ENCODE measurements at places on chromosomes 16 and 17.

DNA sequence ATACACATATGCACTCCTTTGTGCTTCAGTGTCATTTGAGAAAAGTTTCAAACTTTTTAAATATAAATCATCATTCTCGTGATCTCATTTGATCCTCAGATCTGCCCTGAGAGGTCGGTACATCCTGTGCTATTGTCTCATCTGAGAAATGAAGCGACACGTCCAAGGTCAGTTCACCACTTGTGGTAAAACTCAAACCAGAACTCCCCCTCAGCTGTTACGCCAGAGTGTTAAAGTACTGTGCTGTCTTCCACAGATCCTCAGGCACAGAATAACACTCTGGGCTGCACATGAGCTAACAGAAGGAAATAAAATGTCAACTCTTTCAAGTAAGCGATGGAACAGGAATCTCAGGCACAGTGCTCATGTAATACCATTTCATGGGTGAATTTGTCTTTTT lies 31.4 kb downstream of the ANKFN1 start:
- DNase-seq = no peak

DNA sequence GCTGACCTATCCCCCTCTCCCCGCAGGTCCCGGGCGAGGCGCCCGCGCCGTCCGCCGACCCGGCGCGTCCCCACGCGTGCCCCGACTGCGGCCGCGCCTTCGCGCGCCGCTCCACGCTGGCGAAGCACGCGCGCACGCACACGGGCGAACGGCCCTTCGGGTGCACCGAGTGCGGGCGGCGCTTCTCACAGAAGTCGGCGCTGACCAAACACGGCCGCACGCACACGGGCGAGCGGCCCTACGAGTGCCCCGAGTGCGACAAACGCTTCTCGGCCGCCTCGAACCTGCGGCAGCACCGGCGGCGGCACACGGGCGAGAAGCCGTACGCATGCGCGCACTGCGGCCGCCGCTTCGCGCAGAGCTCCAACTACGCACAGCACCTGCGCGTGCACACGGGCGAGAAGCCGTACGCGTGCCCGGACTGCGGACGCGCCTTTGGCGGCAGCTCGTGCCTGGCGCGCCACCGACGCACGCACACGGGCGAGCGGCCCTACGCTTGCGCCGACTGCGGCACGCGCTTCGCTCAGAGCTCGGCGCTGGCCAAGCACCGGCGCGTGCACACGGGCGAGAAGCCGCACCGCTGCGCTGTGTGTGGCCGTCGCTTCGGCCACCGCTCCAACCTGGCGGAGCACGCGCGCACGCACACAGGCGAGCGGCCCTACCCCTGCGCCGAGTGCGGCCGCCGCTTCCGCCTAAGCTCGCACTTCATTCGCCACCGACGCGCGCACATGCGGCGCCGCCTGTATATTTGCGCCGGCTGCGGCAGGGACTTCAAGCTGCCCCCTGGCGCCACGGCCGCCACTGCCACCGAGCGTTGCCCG lies 10.3 kb downstream of the ZNF771 start:
- DNase-seq = no peak

DNA sequence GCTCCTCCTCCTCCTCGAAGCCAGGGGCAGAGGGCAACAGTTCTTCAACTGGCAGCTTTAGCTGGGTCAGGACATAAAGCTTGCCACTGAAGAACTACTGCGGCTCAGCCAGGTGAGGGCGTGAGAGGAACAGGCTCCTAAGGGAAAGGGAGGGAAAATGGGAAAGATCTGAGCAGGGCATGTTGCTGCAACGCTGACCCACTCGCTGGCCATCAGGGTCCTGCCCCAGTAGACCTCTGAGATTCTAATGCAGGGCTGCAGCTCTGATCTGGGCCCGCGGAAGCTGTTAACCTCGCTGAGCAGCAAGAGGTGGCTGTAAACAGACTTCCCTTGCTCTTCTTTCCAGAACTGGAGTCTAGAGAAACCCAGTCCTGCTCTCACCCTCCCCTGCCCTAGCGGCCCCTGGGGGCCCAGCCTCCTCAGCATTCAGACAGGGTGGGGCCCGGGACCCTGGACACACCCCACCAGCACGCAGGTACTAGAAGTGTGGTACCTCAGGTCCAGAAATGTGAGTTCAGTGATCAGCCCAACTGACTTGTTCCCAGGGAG lies 3.8 kb upstream of the TLCD2 start:
- DNase-seq = no peak

GRCh38 chr16:75236232-75236631 lies 15.2 kb downstream of the BCAR1 start:
- no peak for DNase-seq

DNA sequence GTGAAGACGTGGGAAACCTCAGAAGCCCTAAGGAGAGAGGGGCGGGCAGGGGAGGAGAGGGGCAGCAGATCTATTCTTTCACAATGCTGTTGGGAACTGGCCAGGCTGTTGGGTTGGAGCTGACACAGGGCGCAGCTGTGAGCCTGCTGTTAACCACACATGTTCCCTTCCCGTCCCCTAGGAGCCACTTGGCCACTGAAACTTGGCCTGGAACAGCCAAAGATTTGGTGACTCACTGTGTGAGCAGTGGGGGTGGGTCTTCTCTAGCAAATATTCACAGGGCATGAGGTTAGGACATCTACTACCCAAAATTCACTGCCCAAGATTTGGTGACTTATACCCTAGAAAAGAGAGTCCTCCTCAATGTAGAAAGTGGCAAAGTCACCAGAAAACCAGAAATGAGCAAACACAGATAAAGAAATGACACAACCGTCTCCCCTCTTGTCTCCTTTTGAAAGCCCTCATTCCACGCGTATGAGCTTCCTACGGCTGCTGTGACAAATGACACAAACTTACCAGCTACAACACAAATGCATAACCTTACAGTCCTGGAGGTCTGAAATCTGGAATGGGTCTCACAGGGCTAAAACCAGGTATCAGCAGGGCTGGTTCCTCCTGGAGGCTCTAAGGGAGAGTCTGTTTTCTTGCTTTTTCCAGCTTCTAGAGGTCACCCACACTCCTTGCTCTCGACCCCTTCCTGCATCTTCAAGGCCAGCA lies 6.3 kb downstream of the TBC1D16 start:
- DNase-seq = no peak
